Renal cortical epithelial cell (primary cell): ENCODE measurements at places on chromosomes 3 and 15. TPM values are rescaled to one million over a fixed set of nuclear protein-coding genes. Genes with fewer than 3 reads are reported as not detected.
A peak's percentile ranks its signal among the peaks of the same experiment; 100 is the strongest.

- peak; percentile 44 for DNase-seq
These were observed 236.1 kb downstream of the RORA start for GRCh38 chr15:60993008-60993407.

ITIH3 gene
- not detected in 2 replicates for total RNA-seq

GPR87 gene
- 10.0 and 37.5 TPM in 2 replicates for total RNA-seq

ZNF80 gene
- not detected in 2 replicates for total RNA-seq
